Myocyte (in vitro differentiated cells): ENCODE measurements at places on chromosomes 13 and 19.

DNA sequence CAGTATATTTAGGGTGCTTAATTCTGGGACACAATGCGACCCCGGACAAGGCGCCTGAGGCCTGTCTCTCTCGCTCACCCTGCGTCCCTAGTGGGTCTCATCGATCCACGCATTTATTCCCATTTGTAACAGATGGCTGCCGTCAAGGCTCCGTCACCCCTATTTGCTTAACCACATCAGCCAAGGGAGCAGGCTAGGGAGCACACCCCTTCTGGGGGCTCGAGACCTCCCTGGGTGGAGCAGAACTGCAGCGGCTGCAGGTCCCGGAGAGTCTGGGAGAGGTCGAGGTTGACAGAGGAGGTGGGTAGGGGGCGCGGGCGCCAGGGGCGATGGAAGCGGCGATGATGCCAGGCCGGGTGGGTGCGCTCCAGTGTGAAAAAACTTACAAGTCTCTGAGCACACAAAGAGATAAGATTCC is 507 bp downstream of the ALG5 start:
- peak; percentile 17 for DNase-seq

- DNase-seq = peak; percentile 47
Measured at GRCh38 chr13:75319254-75319653, 162.7 kb downstream of the TBC1D4 start.

DNA sequence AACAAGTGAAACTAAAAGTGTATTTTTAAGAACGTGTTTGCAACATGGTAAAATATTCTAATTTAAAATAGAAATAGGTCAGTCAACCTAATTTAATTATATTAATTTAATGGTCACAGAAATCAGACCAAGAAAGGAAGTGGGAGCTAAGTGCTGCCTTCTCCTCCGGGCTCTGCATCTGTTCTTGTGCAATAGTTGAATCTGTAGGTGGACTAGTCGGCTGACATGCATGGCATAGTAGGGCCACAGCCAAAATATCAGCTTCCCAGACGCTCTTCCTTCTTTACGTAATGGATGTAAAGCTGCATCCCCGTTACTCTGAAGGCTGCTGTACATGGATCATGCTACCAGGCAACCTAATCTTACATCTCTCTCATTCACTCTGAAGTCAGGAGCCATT is 47.3 kb downstream of the COL4A1 start:
- no peak for DNase-seq

DNA sequence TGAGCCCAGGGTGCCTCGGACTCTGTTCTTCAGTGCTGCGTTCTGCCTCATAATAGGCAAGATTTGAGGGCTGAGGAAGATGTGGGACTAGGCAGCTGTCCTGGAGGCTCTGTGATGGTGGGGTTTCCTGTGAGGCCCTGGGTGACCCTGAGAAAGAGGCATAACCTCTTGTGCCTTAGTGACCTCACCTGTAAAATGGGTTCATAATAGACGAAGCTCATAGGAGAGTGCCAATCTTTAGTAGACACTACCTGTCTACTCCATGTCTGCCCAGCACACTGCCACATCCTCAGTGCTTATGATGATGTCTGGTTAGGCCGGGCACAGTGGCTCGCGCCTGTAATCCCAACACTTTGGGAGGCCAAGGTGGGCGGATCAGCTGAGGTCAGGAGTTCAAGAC is 23.4 kb downstream of the RRAS start:
- no peak for DNase-seq

DNA sequence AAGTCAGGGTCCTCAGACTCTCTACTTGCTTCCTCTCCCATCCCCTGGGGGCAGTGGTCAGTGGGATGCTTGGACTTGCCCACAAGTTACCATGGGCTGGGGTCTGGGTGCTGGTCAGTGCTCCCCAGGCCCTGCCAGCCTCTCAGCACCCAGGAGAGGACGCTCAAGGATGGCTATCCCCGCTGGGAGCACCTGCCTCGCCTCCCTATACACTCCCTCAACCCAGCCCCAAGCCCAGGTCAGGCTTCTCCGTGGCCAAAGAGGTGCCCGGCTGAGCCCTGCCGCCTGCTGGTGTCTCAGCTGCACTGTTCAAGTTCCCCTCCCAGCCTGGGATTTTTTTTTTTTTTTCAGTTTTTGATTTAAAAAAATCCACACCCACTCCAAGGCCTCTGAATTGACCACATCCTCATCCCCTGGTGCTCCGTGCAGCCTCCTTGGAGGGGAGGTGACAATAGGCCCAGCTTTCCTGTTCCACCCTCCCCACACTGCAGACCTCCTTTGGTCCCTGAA is 10.8 kb downstream of the F2RL3 start:
- no peak for DNase-seq

DNA sequence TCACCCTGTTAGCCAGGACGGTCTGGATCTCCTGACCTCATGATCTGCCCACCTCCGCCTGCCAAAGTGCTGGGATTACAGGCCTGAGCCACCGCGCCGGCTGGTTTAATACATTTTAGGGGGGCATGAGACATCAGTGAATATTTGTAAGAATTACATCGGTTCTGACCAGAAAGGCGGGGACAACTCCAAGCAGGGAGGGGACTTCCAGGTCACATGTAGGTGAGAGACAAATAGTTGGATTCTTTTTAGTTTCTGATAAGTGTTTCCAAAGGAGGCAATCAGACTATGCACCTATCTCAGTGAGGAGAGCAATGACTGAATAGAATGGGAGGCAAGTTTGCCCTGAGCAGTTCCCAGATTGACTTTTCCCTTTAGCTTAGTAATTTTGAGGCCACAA is 3.7 kb upstream of the ZNF552 start:
- DNase-seq = no peak

- no peak for DNase-seq
Measured at GRCh38 chr19:51294211-51294976, 17.1 kb upstream of the IGLON5 start.

DNA sequence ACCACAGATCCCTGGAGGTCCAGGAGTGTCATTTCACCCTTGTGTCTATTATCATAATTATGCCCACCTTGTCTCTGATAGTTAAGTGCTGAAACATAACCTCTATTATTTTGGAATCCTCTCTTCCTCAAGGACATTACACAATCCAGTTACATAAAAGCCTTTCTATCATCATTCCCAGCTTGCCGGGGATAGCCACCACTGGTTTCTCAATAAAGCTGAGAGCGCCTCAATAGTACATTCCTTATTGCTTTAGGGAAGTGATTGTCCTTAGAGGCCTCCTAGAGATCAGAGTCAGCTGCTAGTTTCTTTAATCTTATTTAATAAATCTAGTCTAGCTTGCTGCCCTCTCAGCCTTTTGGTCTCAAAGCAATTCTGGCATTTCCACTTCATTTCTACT is 490.0 kb upstream of the ATXN8OS start:
- DNase-seq = no peak

DNA sequence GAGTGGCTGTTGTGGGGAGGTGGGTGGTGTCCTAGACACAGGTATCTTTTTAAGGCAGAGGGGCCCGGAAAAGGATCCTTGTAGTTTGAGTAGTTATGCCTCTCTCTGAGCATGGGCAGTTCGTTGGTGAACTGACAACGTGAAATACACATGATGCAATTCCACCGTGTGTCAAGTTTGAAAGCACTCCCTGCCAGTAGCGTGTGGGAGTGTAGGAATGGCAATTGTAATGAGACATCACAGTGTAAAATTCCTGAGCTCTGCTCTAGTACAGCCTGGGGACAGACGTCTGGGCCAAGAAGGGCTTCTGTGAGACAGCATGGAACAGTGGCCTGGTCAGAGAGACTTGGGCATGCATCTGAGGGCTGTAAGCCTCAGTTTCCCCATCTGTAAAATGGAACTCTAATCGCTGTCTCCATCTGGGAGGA is 10.4 kb upstream of the ASF1B start:
- DNase-seq = peak; percentile 22

DNA sequence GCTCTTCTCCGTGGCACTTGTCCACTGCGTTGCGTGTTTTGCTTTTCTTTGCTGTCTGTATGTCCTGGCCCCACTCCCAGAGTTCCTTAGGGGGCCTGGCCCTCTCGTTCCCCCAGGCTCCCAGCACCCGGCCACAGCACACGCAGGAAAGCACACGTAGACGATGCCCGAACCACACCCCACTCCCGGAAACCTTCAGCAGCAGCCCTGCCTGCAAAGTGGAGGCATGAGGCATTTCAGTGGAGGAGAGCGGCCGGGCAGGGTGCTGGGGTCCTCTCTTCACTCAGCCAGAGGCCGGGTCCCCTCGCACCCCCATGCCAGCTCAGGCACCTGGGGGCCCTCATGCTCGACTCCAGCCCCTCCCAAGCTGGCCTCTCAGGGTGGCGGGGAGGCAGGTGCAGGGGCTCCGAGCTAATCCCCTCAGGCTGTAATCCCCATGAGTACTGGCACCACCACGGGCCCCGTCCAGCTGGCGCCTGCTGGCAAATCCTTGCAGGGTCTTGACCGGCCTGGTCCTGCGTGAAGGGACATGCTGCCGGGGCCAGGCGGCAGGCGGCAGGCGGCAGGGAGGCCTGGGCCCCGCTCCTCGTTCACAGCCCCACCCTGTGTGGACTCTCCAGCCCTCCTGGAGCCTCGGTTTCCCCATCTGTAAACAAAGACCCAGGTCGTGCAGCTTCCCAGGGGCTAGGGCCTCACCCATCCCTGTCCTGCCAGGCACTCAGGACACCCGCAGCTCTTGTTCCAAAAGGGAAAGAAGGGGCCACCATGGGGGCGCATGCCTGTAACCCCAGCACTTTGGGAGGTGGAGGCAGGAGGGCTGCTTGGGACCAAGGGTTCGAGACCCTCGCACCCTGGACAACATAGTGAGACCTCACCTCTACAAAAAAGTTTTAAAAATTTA is 7.0 kb downstream of the PIP5K1C start:
- no peak for DNase-seq

DNA sequence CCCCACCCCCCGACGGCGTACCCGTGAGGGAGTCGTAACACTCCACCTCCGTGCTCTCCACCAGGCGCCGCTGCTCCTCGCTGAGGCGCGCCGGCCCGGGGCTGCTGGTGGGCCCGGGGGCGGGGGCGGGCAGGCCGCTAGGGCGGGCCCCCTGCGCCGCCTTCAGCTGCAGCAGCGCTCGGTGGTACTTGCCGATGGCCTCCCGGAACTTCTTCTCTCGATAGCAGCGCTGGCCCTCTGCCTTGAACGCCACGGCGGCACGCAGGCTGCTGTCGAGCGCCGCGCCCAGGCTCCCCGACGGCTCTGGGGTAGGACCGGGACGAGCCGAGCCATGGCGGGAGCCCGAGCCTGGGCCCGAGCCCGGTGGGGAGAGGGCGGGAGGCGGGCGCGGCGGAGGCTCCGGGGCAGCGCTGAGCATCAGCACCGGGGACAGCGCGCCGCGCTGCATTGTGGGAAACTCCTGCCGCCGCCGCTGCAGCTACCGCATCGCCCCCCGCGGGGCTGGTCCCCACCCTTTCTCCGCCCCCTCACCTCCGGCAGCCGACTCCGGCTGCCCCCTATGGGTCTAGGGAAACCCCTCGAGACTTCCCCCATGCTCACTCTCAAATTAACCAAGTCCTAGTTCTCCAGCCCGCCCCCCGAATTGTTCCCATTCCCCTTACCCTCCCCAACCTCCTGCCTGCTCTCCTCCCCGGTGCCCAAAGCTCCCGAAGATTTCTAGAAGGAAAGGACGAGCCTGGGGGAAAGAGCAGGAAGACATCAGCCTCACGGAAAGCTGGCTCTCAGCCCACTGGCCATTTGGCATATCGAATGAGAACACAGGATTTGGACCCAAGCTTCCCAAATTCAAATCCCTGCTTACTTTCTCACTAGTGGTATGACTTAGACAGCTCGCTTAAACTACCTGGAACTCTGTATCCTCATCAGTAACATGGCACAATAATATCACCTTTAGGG is at the start of gene TTC9B:
TSS of gene TTC9B (minus strand) at position 451 of the 957 bp plus-strand sequence. CDS start at position 448, 3 bp downstream.
- peak; percentile 19 for DNase-seq

DNA sequence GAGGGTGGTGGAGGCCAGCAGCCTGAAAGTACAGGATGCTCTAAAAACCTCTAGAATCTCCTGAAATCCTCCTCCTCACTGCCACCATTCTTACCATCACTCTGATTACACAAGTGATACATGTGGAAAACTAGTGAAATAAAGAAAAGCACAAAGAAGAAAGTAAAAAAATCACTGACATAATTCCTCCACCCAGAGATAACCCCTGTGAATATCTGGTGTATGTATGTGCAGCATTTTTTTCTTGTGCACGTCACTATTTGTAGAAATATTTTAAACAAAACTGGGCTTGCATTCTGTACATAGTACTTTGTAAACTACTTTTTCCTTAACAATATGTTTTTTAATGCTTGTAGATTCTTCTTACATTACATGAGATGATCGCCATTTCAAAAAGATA is 73.2 kb downstream of the CDADC1 start:
- DNase-seq = no peak

DNA sequence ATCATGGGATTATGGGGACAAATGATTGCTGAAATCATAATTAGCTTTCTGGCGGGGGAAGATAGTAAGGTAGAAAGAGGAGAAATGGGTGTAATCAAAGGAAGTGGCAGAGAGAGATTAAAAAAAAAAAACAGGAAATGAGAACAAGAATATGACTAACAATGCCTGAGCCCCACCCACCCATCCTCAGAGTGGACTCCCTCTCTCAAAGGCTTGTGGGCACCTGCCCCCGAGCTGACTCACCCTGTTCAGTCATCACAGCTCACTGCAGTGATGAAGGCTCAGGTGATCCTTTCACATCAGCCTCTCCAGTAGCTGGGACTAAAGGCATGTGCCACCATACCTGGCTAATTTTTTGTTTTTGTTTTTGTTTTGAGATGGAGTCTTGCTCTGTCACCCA is 26.4 kb upstream of the TPT1 start:
- peak; percentile 57 for DNase-seq

- no peak for DNase-seq
Measured at GRCh38 chr19:43731346-43731745, 15.5 kb downstream of the IRGC start.

- no peak for DNase-seq
Measured at GRCh38 chr13:40588101-40588500, 78.3 kb downstream of the FOXO1 start.

- no peak for DNase-seq
Measured at GRCh38 chr13:34628209-34628682, 313.8 kb upstream of the NBEA start.

- DNase-seq = peak; percentile 3
Measured at GRCh38 chr13:22862478-22862877, 318.3 kb upstream of the SGCG start.

DNA sequence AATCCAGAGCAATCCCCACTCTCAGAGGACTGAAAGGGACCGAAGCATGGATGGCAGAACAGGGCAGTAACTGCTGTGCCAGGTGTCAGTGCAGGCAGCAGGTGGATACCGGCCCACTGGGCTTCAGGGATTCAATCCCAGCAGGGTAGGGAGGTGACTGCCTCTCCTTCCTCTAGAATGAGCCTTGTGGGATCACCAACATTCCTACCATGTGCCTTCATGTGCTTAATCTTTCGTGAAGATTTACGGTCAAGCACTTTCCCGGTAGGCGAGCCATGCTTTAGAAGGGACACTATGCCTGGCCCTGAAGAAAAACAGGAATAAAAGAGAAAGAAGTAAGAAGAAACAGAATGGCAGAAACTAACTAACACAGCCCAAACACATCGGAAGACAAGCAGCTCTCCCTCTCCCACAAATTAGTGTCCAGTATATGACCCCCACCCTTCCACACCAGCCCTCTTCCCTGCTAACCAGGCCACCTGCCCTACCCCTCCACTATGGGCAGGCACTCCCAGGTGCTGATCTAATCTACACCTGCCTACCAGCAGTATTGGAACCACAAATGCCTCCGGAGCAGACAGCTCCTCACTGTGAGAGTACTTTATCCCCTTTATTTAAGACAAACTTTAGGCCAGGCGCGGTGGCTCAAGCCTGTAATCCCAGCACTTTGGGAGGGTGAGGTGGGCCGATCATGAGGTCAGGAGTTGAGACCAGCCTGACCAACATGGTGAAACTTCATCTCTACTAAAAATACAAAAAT is 162.5 kb downstream of the NUFIP1 start:
- DNase-seq = no peak
